ENCODE measurements at places on chromosomes 7 and 10. TPM values are rescaled to one million over a fixed set of nuclear protein-coding genes. Genes with fewer than 3 reads are reported as not detected.

- no peak for DNase-seq
Observed at GRCh38 chr10:99529591-99530107, 3.1 kb upstream of the NKX2-3 start.

MPLKIP gene
- total RNA-seq: 57.6 TPM

GRCh38 chr7:127881564-127881963 lies 149.7 kb downstream of the LRRC4 start:
- DNase-seq: no peak

TAS2R41 gene
- total RNA-seq: not detected

DGKB gene
- 0.11 TPM for total RNA-seq

CPN1 gene
- not detected for total RNA-seq

DNA sequence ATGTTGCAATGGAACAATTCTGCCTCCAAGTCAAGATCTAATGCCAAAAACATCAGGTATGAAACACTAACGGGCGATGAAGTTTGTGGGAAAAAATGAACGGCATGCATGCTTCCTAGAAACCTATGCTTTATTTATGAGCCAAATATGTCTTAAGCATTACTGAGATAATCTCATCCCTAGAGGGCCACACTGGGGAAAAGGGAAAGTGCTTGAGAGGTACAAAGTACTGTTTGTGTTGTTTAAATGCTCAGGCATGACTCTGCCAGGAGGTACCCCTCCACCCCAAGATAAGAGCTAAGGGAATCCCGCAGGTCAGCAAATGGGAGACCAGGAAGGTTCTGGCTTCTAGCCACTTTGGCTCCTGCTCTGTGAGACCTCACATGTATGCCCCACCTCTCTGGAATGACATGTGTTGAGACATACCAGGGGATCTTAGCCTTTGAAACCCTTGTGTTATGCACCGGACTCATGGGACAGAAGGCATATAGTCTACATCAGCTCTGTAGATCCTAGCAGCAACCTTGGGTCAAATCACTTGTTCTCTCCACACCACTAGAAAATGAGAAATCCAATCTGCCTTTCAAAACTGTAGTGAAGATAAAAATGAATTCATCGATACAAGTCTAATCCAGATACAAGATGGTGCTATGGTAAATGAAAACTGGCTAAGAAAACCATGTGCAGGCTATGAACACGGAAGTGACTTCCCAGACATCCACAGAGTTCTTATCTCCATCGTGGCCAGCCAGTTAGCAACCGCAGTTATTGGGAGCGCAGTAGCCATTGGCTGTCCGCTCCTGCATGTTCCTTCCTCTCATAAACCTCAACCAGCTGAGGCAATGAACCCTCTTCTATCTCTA lies 61.0 kb downstream of the CREB3L2 start:
- peak; percentile 30 for DNase-seq

- no peak for DNase-seq
Observed at GRCh38 chr10:124175701-124176348, 82.4 kb upstream of the CHST15 start.

DNA sequence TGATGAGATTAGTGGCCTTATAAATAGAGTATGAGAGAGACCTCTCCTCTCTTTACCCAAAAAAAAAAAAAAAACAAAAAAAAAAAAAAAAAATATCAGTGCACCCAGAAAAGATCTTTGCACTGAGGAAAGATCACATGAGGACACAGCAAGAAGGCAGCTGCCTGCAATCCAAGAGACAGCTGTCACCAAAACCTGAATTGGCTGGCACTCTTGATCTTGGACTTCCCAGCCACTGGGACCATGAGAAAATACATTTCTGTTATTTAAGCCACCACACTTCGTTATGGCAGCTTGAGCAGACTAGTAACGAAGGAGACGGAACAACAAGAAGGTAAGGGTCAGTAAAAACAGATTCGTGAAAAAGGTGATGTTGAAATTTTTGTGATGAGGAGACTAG lies 47.0 kb downstream of the TMEM106B start:
- DNase-seq: no peak

GRCh38 chr7:125559921-125560320 lies 630.3 kb upstream of the POT1 start:
- DNase-seq: no peak

SPOCK2 gene
- not detected for total RNA-seq

Data from Daoy (cell line).